ENCODE measurements at places on chromosomes 1 and 21.

GRCh38 chr1:203557390-203557789, 63.4 kb downstream of the OPTC start:
- DNase-seq: no peak

GRCh38 chr1:68814067-68814466, 317.2 kb upstream of the DEPDC1 start:
- DNase-seq: no peak

DNA sequence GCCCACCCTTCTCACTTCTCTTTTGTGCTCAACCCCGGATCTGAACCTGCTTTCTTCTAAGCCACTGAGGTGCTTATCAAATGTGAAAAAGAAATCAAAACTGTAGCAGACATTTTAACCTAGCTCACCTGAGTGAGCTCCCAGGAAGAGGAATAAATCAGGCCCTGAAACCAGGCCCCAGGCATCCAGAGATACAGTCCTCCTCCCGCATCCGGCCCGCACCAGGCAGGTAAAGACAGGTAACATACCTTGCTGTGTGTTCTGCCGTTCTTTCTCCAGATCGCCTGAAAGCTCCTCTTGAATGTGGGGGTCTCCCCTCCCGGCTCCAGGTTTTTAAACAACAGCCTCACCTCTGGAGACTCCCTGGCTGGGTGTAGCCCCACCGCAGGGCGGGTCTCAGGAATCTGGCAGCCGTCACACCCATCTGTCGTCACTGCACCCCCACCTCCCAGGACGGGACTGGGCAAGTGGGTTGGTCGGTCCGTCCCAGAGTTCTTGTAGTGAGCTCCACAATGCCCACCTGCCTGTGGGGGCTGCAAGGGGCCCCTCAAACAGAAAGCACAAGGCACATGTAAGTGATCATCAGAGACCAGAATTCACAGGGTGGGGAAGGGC, at the start of gene LAMB3:
Gene LAMB3, minus strand, starts transcription at position 305 of the 615 bp plus-strand sequence. CDS start 1,481 bp downstream, outside the sequence.
- DNase-seq: no peak

DNA sequence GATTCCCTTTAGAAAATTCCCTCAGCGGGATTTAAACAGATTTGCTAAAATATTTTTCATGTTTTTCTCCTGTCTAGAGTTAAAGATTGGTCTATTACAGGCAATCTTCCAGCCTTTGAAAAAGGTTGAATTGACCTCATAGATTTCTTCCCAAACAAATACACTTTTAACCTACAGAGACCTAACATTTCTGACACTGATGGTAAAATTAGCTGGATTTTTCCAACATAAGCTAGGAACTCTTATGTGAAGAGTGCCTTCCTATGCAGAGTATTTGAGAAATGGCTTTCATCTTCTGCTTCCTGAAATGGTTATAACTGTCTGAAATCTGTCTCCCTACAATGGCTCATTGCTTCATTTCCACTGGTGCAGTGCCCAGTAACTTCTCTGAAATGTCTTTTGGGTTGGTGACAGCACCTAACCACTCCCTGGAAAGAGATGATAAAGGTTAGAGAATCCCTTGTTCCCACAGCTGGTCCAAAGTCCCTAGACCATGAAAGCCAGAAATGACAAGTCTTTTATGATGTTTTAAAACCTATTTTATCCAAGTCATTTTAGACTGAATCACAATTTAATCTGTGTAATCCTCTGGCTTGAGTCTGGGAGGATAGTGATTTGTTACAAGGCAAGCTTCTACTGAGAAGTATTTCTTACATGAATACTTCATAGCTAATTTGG, 269.4 kb downstream of the BACH1 start:
- DNase-seq: no peak

GRCh38 chr1:52919723-52920483, 1.6 kb downstream of the ECHDC2 start:
- no peak for DNase-seq

GRCh38 chr1:81703756-81704463, 96.8 kb upstream of the ADGRL2 start:
- DNase-seq: no peak

DNA sequence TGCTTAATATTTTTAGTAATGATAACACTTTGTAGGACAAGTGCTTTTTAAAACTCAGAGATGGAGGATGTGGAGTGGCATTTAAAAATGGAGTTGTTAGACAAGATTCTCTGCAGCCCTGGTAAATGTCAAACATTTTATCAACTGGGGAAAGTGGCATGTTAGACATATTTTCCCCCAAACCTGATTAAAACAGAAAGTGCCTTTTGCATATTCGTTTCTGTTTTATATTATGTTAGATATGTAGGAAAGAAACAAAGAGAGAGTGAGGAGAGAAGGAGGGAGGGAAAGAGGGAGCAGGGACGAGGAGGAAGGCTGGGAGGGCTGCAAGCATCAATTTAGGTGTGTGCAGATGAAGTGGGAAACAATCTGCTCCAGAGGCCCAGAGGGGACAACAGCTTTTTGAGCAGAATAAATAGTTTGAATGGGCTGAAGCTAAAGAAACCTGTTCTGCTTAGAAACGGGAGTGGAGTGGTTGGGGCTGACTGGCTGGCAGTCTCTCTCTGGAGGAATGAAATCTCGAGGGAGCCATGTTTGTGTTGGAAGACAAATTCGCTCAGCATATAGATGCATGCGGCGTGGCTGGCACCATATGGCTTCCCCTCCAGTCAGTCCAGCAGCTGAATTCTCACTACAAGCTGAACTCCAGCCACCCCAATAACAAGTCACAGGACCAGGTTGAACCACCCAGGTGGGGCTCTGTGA, 502.2 kb downstream of the AJAP1 start:
- no peak for DNase-seq

DNA sequence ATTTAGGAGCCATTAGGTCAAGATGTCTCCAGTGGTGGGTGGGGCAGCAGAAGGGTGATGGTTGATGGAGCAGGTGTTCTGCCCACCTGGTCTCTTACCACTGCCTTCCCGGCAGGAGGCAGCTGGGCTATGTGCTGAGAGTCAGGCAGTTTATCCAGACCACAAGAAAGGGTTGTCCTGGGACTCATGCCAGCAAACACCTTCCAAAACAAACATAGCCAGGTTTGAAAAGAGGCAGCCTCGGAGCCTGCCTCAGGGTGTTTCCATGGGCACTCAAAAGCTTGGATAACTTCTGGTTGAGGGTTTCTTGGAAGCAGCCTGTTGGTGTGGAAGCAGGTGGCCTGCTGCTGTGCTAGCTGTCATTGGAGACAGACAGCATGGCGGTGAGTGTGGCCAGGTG, 187.2 kb downstream of the PCP4 start:
- DNase-seq: no peak

DNA sequence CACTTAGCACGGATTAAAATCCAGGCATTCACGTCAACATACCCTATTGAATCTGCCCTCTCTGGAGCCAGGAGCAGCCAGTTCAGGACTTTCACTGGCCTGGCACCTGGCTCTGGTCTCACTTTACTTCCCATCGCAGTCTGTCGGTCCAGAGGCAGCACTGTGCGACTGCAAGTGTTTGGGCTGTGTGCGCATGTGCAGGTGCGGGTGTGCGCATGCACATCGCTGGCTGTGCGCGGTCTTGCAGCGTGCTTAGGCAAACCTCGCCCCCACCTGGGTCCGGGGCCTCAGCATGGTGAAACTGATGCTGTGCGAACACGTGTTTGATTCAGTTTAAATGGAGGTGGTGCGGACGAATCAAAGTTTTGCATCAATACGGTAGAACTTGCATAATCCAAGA, 38.0 kb downstream of the ATF3 start:
- no peak for DNase-seq

GRCh38 chr1:173134800-173135199, 72.3 kb downstream of the TNFSF4 start:
- no peak for DNase-seq

- DNase-seq: no peak
Measured at GRCh38 chr1:24009406-24009805, 29.3 kb upstream of the SRSF10 start.

DNA sequence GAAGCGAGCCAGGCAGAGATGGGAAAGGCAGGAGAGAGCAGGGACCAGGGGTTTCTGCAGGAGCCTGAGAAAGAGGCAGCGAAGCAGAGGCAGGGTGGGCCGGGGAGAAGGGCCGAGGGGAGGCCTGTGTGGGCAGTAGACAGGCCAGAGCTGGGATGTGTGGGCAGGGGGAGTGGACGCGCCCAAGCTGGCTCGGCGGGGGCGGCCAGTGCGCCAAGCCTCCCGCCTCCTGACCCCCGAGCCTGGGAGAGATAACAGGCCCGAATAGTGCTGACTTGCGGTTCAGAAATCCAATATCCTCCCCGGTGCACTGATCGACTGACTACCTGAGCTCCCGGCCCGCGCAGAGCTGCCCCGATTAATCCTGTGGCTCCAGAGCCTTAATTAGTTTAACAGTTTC, 41.9 kb downstream of the AHDC1 start:
- DNase-seq: no peak

DNA sequence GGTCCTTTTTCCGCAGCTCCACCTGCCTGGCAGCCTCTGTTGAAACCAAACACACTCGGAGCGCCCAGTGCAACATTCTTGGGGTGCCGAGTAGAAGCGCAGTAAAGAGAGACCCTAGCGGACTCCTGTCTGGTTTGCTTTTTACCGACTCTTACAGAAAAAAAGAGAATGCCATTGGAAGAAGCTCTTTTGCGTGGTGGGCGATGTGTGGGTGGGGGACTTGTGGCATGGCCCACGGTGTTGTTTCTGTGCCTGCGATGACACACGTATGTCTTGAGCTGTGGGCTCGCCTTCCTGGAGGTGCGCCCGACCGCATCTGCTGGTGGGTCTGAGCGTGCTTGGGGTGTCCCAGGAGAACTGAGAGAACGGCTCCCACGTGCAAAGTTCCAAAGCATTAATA, 7.3 kb upstream of the BARHL2 start:
- no peak for DNase-seq

- no peak for DNase-seq
Measured at GRCh38 chr1:3384407-3384806, 70.1 kb upstream of the ARHGEF16 start.

DNA sequence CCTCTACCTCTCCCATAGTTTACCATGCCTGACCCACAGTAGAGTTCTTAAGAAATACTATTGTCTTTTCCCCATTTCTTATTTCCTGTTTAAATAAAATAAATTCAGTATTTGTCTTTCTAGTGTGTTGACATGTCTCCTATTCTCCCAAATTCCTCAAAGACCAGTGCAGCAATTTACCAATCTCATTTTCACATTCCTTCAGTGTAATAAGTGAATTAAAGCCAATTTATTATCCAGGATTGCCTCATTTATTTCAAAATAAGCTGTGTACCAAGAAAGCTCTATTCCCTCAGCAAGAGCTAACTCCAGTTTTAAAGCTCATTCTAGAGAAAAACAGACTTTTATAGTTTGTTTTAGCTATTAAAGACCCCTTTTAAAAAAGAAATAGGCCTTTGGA, 49.9 kb downstream of the DISC1 start:
- no peak for DNase-seq

DNA sequence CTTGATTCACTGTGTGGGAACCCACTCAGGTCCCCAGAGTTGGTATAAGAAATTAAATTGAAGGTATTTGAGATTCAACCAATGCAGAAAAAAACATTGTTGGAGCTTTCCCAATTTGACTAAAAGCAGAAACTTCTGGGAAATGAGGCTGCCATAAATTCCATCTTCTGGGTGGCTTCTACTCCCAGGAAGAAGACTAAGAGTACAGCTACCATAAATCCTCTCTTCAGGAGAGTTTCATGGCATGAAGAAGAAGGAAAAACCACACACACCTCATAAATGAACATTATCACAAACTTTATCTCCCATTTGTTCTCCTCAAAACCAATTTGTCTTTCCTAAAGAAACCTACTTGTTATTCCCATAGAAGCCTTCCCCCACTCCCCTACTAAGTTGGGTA, 283.9 kb downstream of the DPYD start:
- DNase-seq: no peak

DNA sequence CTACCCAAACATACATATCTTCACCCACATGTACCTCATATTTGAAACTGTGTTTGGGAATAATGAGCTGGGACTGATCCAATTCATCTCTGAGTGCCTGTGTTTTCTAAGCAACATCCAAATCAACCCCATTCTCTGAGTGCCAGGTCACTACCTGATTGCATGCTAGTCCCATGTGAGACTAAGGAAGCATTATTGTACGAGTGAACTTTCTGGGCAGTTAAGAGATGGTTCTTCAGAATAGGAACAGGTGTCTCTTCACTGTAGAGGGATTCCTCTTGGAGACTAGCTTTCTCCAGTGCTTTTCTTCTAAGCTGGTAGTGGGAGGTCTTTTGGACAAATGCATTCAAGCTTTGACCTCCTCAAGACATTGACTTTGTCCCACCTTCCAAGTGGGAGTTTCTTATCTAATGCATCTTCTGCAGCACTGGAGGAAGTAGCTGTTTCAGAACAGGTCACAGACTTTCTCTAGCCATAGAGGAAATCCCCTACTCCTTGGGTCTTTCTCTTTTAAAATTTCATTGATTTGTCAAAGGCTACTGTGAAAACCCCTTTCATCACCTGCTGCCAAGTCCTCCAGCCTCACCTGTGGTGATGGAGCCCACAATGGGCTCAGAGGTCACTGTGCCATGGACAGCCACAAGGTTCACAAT, 172.0 kb upstream of the KIAA0040 start:
- no peak for DNase-seq

DNA sequence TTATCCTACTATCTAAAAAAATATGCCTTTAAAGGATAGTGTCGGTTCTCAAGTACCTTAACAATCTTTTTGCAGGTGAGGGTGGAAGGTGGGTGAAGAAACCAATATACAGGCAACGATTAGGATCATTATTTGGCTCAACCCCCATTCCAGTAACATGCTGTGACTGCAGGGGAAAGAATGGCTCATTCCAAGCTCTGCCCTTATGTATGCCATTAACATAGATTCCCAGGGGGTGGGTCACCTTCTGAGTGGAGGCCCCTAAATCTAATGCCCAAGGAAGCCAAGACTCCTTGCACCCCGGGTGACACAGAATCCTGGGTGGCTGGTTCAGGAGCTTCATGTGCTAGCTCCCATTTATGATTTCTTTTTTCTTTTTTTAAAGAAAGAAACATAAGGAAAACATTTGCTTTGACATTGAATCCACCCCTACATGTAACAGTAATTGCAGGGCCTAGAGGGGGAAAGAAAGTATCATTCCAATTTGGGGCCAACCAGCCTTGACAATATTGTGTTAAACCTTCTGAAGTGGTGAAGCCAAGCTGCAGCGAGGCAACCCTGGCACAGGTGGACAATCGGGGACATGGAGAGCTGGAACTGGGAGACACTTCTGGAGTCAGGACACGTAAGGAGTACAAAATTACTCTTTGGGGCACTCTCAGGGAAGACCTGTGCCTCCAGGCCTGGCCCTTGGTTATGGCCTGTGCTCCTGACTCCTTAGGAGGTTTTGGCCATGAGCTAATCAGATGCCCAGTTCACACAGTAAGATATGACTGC, 200.3 kb downstream of the PBX1 start:
- DNase-seq: no peak

Data from GM12892 (cell line).